ENCODE measurements at places on chromosomes 16 and 17. TPM values are rescaled to one million over a fixed set of nuclear protein-coding genes. Genes with fewer than 3 reads are reported as not detected.

The TTLL6 gene
- 1.5 TPM for total RNA-seq

GRCh38 chr16:11036040-11036439, 91.7 kb downstream of the CLEC16A start:
- DNase-seq, result no peak

- DNase-seq, result no peak
Observed at GRCh38 chr16:80569440-80570105, 28.8 kb downstream of the DYNLRB2 start.

The CDRT15 gene
- not detected for total RNA-seq

The WNT9B gene
- total RNA-seq, result 0.67 TPM

GRCh38 chr17:58367461-58367860, 15.5 kb upstream of the SUPT4H1 start:
- DNase-seq, result no peak

DNA sequence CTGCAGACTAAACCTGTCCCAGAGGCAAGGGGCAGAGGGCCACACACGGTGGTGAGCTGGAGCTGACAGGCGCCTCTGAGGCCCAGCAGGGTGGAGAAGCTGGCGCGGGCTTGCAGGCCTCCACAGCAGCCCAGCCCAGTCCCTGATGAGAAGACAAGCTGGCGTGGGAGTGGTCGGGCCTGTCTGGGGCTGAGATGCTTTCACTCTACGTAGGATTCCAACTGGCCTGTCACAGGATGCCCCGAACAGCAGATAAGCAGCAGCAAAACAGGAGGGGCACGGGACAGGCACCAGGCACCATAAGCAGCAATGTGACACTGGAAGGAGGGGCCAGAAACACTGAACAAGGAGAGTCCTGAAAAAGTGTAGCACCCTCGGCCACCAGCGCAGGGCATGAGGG, 40.1 kb downstream of the PEMT start:
- no peak for DNase-seq

DNA sequence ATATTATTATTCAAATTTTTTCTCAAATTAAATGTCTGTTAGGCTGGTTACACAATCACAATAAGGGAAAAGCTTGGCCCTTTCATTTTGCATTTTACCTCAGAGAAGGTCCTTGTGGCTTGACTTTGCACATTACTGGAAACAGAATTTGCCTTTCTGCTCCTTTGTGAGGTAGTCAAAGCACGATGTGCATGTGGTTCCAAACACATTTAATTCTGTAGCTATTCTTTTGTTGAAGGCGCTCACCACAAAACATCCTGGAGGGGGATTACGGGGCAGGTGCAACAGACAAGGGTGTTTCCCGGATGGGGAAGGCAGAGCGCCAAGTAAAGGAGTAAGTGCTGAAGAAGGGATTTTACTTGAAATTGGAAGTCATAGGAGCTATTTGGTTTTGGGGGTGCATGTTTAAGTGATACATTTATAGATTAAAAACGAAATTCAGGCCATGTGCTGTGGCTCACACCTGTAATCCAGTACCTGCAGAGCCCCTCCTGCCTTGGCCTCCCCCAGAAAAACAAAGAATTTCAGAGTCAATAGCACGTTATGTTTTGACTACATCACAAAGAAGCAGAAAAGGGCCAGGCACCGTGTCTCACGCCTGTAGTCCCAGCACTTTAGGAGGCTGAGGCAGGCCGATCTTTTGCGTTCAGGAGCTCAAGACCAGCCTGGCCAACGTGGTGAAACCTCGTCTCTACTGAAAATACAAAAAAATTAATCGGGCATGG, 31.2 kb upstream of the TENT4B start:
- DNase-seq, result no peak

DNA sequence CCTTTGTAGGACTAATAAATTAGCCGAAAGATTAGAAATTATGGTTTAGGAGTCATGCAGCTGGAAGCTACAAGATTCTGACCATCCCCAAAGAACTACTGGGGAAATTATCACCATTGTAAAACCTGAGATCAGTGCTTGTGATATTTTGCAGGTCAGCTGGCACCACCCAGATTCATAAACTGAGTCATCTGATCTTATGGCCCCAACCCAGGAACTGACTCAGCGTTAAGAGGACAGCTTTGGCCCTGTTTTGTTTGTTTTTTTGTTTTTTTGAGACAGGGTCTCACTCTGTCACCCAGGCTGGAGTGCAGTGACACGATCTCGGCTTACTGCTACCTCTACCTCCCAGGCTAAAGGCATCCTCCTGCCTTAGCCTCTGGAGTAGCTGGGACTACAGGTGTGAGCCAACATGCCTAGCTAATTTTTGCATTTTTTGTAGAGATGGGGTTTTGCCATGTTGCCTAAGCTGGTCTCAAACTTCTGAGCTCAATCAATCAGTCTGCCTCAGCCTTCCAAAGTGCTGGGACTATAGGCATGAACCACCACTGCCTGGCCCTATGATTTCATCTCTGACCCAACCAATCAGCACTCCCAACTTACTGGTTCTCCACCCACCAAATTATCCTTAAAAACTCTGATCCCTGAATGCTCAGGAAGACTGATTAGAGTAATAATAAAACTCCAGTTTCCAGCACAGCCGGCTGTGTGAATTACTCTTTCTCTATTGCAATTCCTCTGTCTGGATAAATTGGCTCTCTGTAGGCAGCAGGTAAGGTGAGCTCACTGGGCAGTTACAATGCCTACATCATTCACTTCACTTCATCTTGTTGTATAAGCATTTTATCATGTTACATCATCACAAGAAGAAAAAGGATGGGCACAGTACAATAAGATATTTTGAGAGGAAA, 79.4 kb upstream of the KSR1 start:
- no peak for DNase-seq

DNA sequence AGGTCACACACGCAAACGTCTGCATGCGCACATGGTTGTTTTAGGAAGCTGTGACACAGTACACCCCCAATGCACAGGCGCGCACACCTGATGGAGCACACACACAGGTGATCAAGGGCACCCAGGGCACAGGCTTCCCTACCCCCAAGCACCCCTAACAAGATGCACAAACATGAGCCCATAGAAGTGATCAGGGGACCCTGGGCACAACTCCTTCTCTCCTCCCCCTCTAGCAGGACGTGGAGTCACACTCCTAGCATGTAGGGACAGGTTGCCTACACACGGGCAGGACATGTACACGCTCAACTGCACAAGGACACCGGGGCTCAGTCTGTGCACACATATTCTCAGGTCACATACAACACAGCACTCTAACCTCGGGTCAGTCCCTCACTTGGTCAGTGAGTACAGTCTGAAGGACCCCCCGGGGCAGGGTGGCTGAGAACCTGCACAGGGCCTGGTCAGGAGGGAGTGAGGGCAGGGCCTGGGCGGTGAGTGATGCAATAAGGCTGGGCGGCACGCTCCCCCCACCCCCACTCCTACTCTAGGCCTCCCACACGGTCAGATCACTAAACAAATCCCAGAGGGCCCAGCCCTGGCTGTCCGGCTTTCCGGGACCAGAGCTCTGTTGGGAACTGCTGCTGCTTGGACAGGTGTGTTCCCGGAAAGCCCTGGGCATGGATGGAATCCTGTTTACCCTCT, 751 bp upstream of the DOC2B start:
- no peak for DNase-seq

- no peak for DNase-seq
Observed at GRCh38 chr17:15039366-15039765, 225.8 kb downstream of the PMP22 start.

Data from Peyer's patch (tissue), 4 donors.